Diencephalon (tissue), 1 donor: ENCODE measurements at places on chromosomes 5 and 9. TPM values are rescaled to one million over a fixed set of nuclear protein-coding genes. Genes with fewer than 3 reads are reported as not detected.

Gene BHMT2
- total RNA-seq = 1.2 TPM

Gene NR5A1
- 0.69 TPM for total RNA-seq

Gene KIF20A
- total RNA-seq = 7.6 TPM

Gene C7
- 3.9 TPM for total RNA-seq

Gene FAM200C
- total RNA-seq = 28.6 TPM

Gene PPP3R2
- 0.92 TPM for total RNA-seq

Gene LIX1
- 30.0 TPM for total RNA-seq

Gene EIF4EBP3
- not detected for total RNA-seq

Gene EGR1
- total RNA-seq = 1.8 TPM

Gene SLC12A7
- total RNA-seq = 10.6 TPM

Gene NDUFS6
- 21.0 TPM for total RNA-seq

Gene ERMP1
- total RNA-seq = 23.3 TPM

Gene SPACA9
- total RNA-seq = 5.1 TPM

Gene TMEM252
- not detected for total RNA-seq

Gene IL31RA
- total RNA-seq = 0.23 TPM

Gene RELL2
- total RNA-seq = 18.9 TPM

Gene AGTPBP1
- 266 TPM for total RNA-seq

Gene SGCD
- total RNA-seq = 12.5 TPM

Gene ZNF300
- 48.4 TPM for total RNA-seq

Gene CNTNAP3B
- total RNA-seq = 39.7 TPM

Gene SNCB
- 31.8 TPM for total RNA-seq

Gene GNAQ
- total RNA-seq = 178 TPM

Gene SLC25A25
- 35.8 TPM for total RNA-seq

Gene IL4
- total RNA-seq = not detected

Gene SEMA5A
- 47.5 TPM for total RNA-seq

Gene PROB1
- 2.8 TPM for total RNA-seq

Gene PALM2AKAP2
- total RNA-seq = 16.8 TPM

Gene PCDHGA11
- total RNA-seq = 18.9 TPM

Gene PHYHD1
- total RNA-seq = 2.1 TPM

Gene NMUR2
- not detected for total RNA-seq

Gene GLRA1
- 5.5 TPM for total RNA-seq

Gene MED22
- 15.9 TPM for total RNA-seq

Gene SLU7
- 48.2 TPM for total RNA-seq

Gene POU5F2
- 3.7 TPM for total RNA-seq

Gene TAF11L5
- not detected for total RNA-seq

Gene C5orf63
- total RNA-seq = 9.5 TPM

Gene SOX30
- total RNA-seq = not detected

Gene DMRT2
- 0.23 TPM for total RNA-seq

Gene SLC35D2
- total RNA-seq = 3.5 TPM

Gene SV2C
- total RNA-seq = 34.4 TPM

Gene IFNK
- total RNA-seq = not detected

Gene GPR150
- total RNA-seq = 0.23 TPM

Gene QSOX2
- total RNA-seq = 10.8 TPM

Gene TDRD7
- 18.7 TPM for total RNA-seq

Gene PTCD2
- total RNA-seq = 8.5 TPM

Gene FAM153A
- 4.6 TPM for total RNA-seq

Gene GARNL3
- total RNA-seq = 87.4 TPM

Gene PLPP1
- total RNA-seq = 36.0 TPM

Gene JAKMIP2
- total RNA-seq = 55.6 TPM

Gene SARDH
- 4.2 TPM for total RNA-seq
